ENCODE measurements at places on chromosomes 5 and 9. TPM values are rescaled to one million over a fixed set of nuclear protein-coding genes. Genes with fewer than 3 reads are reported as not detected.

The ANKRD34B gene
- total RNA-seq, result not detected

The DEPDC1B gene
- total RNA-seq, result 0.69 TPM

The NMUR2 gene
- total RNA-seq, result 0.15 TPM

The CDH9 gene
- not detected for total RNA-seq

The SPINK7 gene
- not detected for total RNA-seq

The ACTBL2 gene
- total RNA-seq, result not detected

The ORM2 gene
- 0.82 TPM for total RNA-seq

The ZDHHC11 gene
- 2.3 TPM for total RNA-seq

The PTGS1 gene
- total RNA-seq, result 3.3 TPM

The TMEM171 gene
- total RNA-seq, result not detected

The TCERG1 gene
- total RNA-seq, result 47.2 TPM

The IFNA13 gene
- total RNA-seq, result not detected

The WWC1 gene
- total RNA-seq, result 2.0 TPM

The SLC6A7 gene
- not detected for total RNA-seq

The GPRIN1 gene
- 0.32 TPM for total RNA-seq

The MAP3K1 gene
- total RNA-seq, result 15.7 TPM

The ZNF300 gene
- total RNA-seq, result 9.3 TPM

The KLHL3 gene
- 5.0 TPM for total RNA-seq

The PCDHGA5 gene
- total RNA-seq, result 4.5 TPM

The HABP4 gene
- total RNA-seq, result 19.2 TPM

The ZDHHC21 gene
- total RNA-seq, result 9.1 TPM

The CDH18 gene
- total RNA-seq, result not detected

The TMEM252 gene
- not detected for total RNA-seq

The ADAMTS2 gene
- total RNA-seq, result 11.5 TPM

The PCDHB12 gene
- total RNA-seq, result 8.1 TPM

The OTP gene
- not detected for total RNA-seq

The INSL6 gene
- total RNA-seq, result not detected

The OR1L1 gene
- total RNA-seq, result not detected

The SPZ1 gene
- not detected for total RNA-seq

The FREM1 gene
- total RNA-seq, result 2.4 TPM

The SMIM32 gene
- not detected for total RNA-seq

The GPX3 gene
- 326 TPM for total RNA-seq

The FOXD4L5 gene
- total RNA-seq, result not detected

The FOXI1 gene
- total RNA-seq, result not detected

The PNPLA7 gene
- 13.0 TPM for total RNA-seq

The RANBP17 gene
- total RNA-seq, result 7.3 TPM

The ROPN1L gene
- total RNA-seq, result 4.1 TPM

The NOL6 gene
- 25.0 TPM for total RNA-seq

The SPATA31D4 gene
- not detected for total RNA-seq

The PCDHB13 gene
- total RNA-seq, result 5.9 TPM

The PGM5 gene
- total RNA-seq, result 36.2 TPM

The TICAM2 gene
- 4.9 TPM for total RNA-seq

The SLC26A2 gene
- 18.4 TPM for total RNA-seq

The GLRA1 gene
- not detected for total RNA-seq

The SSBP2 gene
- total RNA-seq, result 65.7 TPM

The ADCY2 gene
- total RNA-seq, result 15.0 TPM

The LHX6 gene
- total RNA-seq, result 1.7 TPM

The ADRB2 gene
- total RNA-seq, result 0.28 TPM

The MLANA gene
- total RNA-seq, result not detected

The SAPCD2 gene
- 0.57 TPM for total RNA-seq

The PCDHA9 gene
- 0.35 TPM for total RNA-seq

The SMAD5 gene
- 108 TPM for total RNA-seq

The PALM2AKAP2 gene
- total RNA-seq, result 2.4 TPM

The CBY3 gene
- 0.65 TPM for total RNA-seq
